ENCODE measurements at places on chromosomes 7 and 10.

DNA sequence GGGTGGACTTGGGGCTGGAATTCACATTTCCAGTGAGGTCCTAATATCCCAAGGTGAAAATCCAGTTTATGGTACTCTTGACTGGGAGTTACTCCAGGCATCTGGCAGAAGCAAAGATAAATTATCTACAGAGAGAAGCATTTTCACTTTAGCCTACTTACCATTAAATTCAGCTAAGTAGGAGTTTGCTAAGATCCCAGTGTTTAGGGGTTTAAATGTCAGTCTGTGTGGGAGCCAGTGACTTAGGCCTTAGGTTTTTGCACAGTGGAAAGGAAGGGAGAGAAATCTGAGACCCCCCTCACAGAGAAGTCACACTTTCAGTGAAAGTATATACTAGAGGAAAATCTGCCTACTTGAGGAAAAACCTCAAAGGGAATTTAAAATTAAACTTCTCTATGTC, 134.2 kb downstream of the IQUB start:
- DNase-seq: no peak

DNA sequence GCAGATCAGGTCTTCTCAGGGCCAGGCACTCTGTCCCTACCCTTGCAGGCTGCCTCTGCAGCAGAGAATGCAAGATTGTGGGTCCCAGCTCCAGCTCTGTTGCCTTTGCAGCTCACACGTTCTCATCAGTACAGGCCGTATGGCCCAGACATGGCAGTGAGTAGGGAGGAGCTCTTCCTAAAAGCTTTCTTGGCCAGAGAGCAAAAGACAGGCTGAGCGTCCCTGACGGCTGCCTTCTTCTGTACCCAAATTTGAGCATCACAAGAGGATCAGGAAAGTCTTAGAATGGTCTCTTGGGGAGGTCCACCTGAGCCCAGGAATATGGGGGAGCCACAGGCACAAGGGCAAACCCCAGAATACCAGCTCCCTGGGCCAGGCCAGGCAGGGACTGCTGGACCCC, 266.3 kb upstream of the ZMIZ1 start:
- no peak for DNase-seq

GRCh38 chr10:64101606-64102263, 580.5 kb downstream of the REEP3 start:
- no peak for DNase-seq

GRCh38 chr10:22433875-22434274, 88.6 kb downstream of the SPAG6 start:
- no peak for DNase-seq

- no peak for DNase-seq
Observed at GRCh38 chr7:154532771-154533170, 470.2 kb downstream of the PAXIP1 start.

DNA sequence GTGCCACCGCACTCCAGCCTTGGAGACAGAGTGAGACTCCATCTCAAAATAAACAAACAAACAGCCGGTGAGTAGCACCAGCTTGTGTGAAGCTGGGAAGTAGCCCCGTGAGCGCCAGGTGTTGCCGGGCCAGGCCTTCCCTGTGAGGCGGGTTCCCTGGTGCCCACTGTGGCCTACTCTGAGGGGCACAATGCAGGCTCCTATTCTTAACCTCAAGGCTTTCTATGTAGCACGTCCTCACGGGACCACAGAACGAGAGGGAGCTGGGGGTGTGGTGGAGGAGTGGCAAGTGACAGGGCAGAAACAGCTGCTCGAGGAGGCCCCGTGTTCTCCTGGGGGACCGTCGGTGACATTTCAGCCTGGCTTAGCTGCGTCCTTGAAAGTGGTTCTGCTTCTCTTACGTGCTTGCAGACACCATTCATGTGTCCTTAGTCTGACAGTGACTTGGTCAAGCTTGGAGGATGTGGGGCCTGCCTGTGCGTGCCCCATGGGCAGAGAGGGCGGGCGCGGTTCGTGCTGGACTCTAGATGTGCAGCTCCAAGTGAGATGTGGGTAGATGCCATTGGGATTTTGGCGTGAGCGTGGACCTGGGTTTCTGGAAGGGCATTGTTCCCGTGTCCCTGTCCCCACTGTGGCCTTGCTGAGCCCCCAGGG, 116.6 kb downstream of the NKX6-2 start:
- DNase-seq: no peak
